ENCODE measurements at places on chromosomes 13 and 19.

DNA sequence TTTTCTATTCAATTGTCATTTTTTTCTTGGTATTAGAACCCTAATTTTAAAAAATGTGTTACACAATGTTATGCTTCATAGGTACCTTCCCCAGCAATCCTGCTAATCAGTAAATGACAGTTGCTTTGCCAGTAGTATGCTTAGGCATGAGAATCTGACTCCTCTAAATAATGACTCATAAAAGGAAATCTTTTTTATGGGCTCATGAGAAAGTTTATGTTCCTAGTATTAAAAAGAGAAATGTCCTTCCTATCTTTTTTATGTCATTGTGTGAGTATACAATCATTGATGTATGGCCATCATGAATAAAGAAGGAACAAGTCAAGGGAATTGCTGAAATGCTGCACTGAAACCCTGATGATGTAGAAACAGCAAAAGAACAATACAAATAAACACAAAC is 1237.7 kb upstream of the PCDH20 start:
- DNase-seq, result no peak

DNA sequence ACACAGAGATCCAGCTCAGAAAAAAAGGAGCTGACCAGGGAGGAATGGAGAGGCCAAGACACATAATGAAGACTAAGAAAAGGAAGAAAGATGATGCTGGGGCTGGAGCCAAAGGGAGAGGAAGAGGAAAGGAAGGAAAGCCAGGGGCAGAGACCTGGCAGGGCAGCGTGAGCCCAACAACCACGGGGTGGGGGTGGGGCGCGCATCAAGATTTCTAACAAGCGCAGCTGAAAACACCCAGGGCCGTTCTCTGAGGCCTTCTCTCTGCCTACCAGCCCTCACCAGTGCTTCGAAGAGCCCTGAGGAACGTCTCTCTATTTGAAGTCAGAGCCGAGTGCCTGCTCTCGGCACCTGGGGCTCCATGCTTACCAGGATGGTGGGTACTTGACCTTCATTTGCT is 23.6 kb upstream of the POU2F2 start:
- DNase-seq, result no peak

DNA sequence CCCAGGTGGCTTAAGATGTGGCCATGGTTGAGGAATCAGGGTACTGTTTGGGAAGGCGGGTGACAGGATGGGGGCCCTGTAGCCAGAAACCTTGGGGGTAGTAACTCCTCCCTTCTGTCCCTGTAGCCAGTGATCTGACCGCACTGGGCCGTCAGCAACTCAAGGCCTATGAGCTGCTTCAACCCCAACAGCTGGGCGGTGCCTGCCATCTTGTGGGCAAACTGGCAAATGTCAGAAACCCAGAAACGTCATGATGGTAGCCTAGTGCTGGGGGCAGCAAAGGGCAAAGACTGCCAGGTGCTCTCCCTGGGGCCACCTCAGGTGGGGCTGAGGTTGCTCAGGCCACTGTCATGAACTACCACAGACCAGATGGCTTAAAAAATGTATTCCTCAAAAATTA is 3.5 kb downstream of the COPE start:
- no peak for DNase-seq

GRCh38 chr13:110398564-110399507 is 91.8 kb downstream of the COL4A2 start:
- DNase-seq, result no peak

GRCh38 chr19:18626906-18627305 is 9.9 kb upstream of the KLHL26 start:
- no peak for DNase-seq

DNA sequence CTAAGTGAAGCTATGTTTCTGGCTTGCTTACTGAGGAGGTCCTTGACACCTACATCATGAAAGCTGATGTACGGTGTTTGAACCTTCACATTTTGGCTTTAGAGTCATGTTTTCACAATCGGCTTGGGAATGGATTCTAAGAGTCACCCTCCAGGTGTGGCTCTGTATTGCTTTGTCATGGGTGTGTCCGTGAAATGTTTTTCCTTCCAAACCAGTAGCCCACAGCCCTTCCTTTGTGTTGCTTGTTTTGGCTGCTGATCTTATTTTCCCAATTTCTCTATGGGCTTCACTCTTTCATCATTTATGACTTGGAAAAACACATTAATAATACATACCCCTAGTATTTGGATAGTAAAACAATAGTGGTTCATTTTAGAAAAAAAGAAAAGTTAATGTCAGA is 240.6 kb downstream of the GGACT start:
- no peak for DNase-seq
